Left lung (tissue), 14 donors: ENCODE measurements at places on chromosomes 13 and 19. TPM values are rescaled to one million over a fixed set of nuclear protein-coding genes. Genes with fewer than 3 reads are reported as not detected.
A peak's percentile ranks its signal among the peaks of the same experiment; 100 is the strongest.

Gene PLIN3
- 50.2 TPM for polyA plus RNA-seq

Gene NXNL1
- polyA plus RNA-seq: not detected

Gene GPR32
- not detected for polyA plus RNA-seq

Gene PSG2
- not detected for polyA plus RNA-seq

Gene ADGRL1
- polyA plus RNA-seq: 53.5 TPM

Gene STXBP2
- polyA plus RNA-seq: 32.5 TPM

Gene FPR3
- 1.2 TPM for polyA plus RNA-seq

Gene KANK3
- 24.9 TPM for polyA plus RNA-seq

Gene ZNF888
- 11.3 TPM for polyA plus RNA-seq

Gene GFY
- not detected for polyA plus RNA-seq

Gene ZFR2
- polyA plus RNA-seq: 0.58 TPM

DNA sequence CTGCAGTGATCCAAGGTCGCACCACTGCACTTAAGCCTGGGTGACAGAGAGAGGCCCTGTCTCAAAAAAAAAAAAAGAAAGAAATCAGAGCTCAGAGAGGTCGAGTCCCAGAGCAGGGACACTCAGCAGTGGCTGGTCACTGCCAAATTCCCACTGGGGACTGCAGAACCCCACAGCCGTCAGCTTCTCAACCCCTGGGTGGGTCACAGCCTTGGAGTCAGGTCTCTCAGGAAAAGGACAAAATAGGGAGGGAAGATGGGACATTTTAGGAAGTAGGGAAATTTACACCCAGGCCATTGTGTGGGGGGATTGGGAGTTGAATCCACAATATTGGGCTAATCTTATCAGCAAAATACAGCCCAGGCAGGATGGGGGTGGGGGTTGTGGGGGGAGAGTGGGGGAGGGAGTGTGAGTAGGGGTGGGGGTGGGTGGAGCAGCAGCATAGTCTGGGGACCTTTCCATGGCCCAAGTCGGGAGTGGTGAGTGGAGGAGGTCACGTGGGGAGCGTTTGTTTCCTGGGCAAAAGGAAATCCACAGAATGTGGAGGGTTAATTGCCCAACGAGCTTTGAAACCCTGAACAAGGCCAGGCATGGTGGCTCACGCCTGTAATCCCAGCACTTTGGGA, 5.0 kb upstream of the CCDC194 start:
- no peak for DNase-seq

- no peak for DNase-seq
Measured at GRCh38 chr13:65965501-65965900, 1264.6 kb downstream of the PCDH9 start.

GRCh38 chr19:2561895-2562294, 86.0 kb downstream of the GADD45B start:
- DNase-seq: no peak

DNA sequence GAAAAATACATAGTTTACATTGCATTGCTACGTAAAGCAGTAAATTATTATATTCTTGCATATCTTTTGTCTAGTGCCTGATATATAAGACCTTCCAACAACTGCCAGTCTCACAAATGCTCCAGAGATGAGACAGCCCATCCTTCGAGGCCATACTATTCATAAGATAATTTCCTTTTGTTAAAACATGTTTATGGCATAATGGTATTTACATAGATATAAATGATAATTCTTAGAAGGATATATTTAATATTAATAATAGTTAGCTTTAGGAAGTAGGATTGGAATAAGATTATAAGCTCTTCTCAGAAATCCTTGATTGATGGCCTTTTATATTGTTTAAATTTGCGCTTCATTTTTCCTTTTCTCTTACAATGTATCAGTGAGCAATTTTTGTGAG, 1410.1 kb upstream of the MIR17HG start:
- no peak for DNase-seq

DNA sequence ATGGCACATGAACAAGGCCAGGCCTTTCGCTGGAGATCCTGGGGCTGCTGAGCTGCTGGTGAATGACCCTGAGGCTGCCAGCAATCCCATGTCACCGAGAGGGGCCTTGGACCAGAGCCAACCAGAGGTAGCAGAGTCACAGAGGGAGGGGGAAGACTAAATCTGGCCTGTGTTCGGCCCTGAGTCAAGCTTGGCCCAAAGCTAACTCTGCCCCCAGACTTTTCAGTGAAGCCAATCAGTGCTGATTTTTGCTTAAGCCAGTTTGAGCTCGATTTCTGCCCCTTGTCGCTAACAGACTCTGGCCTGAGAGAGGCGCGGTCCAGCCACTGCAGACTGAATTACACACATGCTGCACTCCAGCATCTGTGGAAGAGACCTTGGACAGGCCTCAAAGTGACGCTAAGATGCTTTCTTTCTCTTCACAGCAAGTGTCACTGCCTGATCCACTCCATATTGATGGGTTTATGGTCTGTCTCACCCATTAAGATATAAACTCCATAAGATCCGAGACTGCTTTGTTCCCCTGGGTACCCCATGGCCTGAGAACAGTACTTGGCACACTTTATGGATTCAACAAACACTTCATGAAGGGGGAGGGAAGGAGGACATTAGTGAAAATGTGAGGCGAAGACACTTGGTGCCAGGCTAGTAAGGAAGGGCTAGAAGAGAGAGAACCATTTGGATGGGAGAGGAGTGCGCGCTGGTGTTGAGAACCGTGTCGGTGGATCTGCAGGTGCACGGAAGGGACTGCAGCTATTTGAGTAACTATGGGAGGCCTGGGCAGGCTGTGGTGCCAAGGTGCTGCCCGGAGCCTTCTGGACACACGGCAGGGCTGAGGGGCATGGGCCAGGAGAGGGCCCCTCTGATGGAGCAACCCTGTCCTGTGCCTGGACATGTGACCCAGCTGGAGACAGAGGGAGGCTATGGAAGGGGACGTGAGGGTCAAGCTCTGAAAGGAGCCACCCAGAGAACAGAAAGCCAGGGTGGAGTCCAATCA, 17.6 kb downstream of the RANBP3 start:
- DNase-seq: no peak

DNA sequence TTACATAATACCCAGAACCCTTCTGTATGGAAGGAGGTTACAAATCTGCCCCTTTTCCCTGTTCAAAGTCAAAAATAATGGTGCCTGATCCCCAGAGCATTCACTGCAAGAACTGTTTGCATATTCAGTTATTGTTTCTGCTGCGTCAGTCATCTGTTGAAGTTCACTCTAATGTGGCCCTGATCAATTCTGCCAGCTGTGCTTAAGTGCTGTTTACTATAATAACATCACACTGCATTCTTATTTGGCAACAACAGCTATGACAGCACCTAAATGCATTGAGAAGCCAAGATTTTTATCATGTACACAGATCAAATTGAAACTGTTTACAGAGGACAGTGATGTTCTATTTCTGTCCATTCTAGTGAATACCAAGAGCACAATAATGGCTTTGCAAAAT, 115.9 kb downstream of the DACH1 start:
- no peak for DNase-seq

DNA sequence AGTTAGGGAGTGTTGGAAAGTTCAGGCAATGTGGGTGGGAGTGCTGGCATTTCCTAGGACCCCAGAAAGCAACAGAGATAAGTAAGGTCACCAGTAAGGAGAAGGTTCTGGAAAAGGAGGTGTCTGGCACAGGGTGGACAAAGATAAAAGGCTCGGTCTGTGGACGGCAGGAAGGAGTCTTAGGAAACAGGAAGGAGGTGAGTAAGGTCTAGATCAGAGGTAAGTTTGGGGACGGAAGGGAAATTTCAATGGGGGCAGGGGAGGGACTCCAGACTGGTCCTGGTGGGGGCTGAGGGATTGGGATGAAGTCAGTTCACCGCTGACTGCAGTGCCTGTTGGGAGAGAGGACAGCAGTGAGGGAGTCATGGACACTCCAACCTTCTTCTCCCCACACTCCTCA, 7.8 kb upstream of the OPA3 start:
- DNase-seq: no peak

- peak; percentile 65 for DNase-seq
Measured at GRCh38 chr13:98821372-98822224, 69.1 kb upstream of the SLC15A1 start.

GRCh38 chr13:32588736-32589135, 2.5 kb downstream of the PDS5B start:
- DNase-seq: no peak

DNA sequence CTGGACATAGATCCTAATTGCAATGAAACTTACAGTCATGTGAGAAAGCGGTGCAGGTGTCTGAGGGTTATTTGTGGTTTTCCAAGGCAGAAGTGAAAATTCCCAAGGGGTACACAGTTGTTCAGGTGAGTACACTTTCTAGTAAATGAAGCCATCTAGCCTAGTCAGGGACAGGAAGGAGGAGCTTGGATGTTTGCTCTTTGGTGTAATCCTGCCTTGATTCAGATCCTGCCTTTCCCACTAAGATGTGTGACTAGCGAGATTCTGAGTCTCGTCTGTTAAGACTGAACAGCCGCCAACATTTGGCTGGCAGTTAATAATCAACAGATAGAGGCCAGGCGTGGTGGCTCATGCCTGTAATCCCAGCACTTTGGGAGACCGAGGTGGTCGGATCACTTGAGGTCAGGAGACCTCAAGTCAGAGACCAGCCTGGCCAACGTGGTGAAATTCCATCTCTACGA, 2.5 kb downstream of the RPS9 start:
- no peak for DNase-seq

- no peak for DNase-seq
Measured at GRCh38 chr13:31764556-31764955, 25.2 kb downstream of the RXFP2 start.

GRCh38 chr19:27745978-27746542, 1466.9 kb downstream of the UQCRFS1 start:
- no peak for DNase-seq

GRCh38 chr19:14519860-14520407, 1.7 kb upstream of the DNAJB1 start:
- DNase-seq: no peak

- no peak for DNase-seq
Measured at GRCh38 chr13:38321654-38322053, 28.0 kb upstream of the UFM1 start.
